SK-MEL-5 (cell line): ENCODE measurements at places on chromosomes 1 and 21. TPM values are rescaled to one million over a fixed set of nuclear protein-coding genes. Genes with fewer than 3 reads are reported as not detected.

Gene HMGB4
- not detected in 2 replicates for total RNA-seq

Gene POLR3C
- total RNA-seq: 55.8 and 61.3 TPM in 2 replicates

Gene CLIC6
- not detected in 2 replicates for total RNA-seq

Gene PERM1
- total RNA-seq: 0.85 and 1.3 TPM in 2 replicates

Gene PDC
- total RNA-seq: not detected in 2 replicates

Gene TCHH
- total RNA-seq: 0.05 and 0.27 TPM in 2 replicates

Gene RAB25
- total RNA-seq: not detected in 2 replicates

Gene ASCL5
- not detected in 2 replicates for total RNA-seq

Gene RPTN
- not detected in 2 replicates for total RNA-seq

Gene HSF2BP
- 0.40 and 0.77 TPM in 2 replicates for total RNA-seq

Gene C1QB
- total RNA-seq: not detected in 2 replicates

Gene RAB4A
- 35.9 and 41.1 TPM in 2 replicates for total RNA-seq

Gene CD1E
- not detected in 2 replicates for total RNA-seq

Gene TNNI3K
- total RNA-seq: 0.64 and 1.4 TPM in 2 replicates

Gene HOOK1
- not detected in 2 replicates for total RNA-seq

Gene TRIM63
- total RNA-seq: 118 and 129 TPM in 2 replicates

Gene HSD3B2
- total RNA-seq: 0.32 and 1.1 TPM in 2 replicates

Gene MNDA
- total RNA-seq: not detected in 2 replicates
